ENCODE measurements at places on chromosomes 4 and X. TPM values are rescaled to one million over a fixed set of nuclear protein-coding genes. Genes with fewer than 3 reads are reported as not detected.

Gene KLF8
- 20.5 TPM for total RNA-seq

- no peak for DNase-seq
Measured at GRCh38 chr4:187474238-187474637, 521.3 kb upstream of the ZFP42 start.

- no peak for DNase-seq
Measured at GRCh38 chrX:149493567-149494562, 11.2 kb downstream of the IDS start.

DNA sequence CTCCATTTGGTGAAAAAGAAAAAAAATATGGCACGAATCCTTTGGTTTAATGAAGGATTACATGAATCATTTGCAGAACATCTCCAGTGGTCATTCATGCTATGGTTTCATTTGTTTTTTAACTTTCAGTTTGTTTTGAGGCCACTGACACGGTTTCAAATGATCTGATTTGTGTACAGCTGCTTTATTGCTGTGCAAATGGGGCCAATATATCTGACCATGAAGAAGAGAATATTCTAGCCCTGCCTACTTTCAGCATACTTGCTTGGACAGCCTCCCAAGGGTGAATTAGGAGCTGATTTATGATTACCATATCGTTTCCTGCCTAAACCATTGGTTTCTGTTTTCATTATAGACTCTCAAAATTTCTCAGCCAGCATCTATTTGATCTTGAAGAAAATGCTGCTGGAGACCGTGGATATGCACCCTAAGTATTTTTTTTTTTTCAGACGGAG lies 30.7 kb downstream of the SPARCL1 start:
- DNase-seq: no peak

Data from tibial nerve (tissue), 4 donors.